NCI-H446 (cell line): ENCODE measurements at places on chromosomes 16 and 17.

- no peak for DNase-seq
Measured at GRCh38 chr16:66705790-66706505, 9.4 kb upstream of the CMTM4 start.

- no peak for DNase-seq
Measured at GRCh38 chr16:27879601-27880247, 183.8 kb downstream of the GSG1L start.

DNA sequence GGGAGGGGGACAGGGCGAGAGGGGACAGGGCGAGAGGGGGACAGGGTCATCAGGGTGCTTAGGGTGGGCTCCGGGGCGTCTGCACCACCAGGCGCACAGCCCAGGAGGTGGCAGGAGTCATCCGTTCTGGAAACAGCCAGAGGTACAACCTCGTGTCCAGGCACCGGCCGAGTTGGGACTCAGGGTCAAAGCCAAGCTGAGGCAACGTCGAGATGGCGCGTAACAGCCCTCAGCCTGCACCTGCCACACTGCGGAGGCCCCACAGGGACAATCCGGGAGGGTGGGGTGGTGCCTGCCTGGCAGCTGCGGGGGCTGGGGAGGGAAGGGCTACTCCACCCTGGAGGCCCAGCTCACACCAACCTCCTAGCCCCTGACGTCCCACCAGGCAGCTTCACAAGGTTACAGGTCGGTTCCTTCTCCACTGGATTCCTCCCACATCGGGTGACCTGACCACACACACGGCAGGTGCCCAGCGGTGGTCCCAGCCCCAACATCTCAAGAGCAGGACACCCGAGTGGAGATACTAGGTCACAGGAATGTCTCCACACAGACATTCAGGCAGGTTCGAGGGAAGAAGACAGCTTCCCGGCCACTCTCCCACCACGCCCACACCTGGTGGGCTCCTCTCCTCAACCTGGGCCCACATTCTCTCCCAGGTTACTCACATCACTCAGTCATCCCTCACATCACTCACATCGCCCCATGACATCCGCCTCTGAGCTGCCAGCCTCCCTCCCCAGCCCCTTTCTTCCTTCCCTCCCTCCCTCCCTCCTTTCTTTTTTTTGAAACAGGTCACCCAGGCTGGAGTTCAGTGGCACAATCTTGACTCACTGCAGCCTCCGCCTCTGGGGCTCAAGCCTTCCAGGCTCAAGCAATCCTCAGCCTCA lies 47.3 kb downstream of the RPH3AL start:
- no peak for DNase-seq

GRCh38 chr16:50440991-50441390 lies 72.2 kb upstream of the BRD7 start:
- DNase-seq, result no peak

- no peak for DNase-seq
Measured at GRCh38 chr17:8018436-8018835, 16.0 kb downstream of the GUCY2D start.

GRCh38 chr17:81002013-81002384 lies 10.4 kb downstream of the CHMP6 start:
- DNase-seq, result no peak

DNA sequence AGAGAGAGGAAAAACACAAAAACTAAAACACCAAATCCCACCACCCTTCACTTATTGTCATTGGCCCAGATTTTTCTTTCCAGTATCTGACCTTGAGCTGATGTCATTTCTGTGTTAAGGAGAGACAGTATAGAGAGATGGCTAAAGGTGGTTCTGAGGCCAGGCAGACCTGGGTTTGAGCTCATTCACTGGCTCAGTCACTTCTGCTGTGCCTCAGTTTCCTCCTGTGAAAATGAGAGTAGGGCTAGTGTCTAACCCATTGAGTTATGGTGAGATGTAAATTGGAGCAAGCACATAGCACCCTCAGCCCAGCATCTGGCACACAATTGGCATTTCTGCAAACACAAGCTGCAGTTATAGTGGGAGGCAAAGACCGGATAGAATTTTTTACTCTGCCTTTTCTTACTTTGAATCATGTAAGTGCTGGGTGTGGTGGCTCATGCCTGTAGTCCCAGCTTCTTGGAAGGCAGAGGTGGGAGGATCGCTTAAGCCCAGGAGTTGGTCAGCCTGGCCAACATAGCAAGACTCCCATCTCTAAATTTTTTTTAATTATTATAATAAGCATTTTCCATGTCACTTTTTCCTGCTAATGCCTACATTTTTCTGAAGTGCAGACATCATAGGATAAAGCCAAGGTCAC lies 6.4 kb upstream of the KIFC3 start:
- DNase-seq, result no peak

GRCh38 chr17:40491486-40491885 lies 9.9 kb downstream of the TNS4 start:
- DNase-seq, result no peak

DNA sequence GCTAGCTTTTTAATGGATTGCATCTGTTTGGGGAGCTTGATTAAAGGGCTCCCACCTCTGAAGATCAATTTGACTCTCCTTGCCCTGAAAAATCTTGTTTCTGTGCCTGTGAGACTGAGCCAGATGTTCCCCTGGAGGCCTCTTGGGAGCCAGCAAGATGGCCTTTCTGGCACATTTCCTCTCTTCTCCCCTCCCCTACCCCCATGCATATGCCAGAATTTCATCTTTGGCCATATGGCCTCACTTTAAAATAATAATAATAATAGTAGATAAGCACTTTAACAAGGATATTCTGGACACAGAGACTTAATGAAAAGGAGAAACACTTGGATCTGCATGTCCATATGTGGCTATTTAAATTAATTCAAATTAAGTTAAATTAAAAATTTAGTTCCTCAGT lies 144.1 kb upstream of the CES5A start:
- no peak for DNase-seq

DNA sequence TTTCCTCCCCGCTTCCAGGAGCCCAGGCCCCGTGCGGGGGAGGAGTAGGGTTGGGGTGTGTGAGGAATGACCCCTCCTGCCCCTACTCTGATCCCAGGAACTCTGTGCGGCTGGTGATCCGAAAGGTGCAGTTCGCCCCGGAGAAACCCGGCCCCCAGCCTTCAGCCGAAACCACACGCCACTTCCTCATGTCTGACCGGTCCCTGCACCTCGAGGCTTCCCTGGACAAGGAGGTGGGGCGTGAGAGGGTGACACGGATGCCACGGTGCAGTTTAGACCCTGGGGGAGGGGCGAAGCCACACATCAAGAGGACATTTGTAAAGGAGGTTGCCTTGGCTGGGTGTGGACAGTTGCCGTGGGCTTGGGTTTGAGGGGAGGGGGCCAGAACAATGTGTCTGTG lies 7.4 kb downstream of the ARRB2 start:
- no peak for DNase-seq

DNA sequence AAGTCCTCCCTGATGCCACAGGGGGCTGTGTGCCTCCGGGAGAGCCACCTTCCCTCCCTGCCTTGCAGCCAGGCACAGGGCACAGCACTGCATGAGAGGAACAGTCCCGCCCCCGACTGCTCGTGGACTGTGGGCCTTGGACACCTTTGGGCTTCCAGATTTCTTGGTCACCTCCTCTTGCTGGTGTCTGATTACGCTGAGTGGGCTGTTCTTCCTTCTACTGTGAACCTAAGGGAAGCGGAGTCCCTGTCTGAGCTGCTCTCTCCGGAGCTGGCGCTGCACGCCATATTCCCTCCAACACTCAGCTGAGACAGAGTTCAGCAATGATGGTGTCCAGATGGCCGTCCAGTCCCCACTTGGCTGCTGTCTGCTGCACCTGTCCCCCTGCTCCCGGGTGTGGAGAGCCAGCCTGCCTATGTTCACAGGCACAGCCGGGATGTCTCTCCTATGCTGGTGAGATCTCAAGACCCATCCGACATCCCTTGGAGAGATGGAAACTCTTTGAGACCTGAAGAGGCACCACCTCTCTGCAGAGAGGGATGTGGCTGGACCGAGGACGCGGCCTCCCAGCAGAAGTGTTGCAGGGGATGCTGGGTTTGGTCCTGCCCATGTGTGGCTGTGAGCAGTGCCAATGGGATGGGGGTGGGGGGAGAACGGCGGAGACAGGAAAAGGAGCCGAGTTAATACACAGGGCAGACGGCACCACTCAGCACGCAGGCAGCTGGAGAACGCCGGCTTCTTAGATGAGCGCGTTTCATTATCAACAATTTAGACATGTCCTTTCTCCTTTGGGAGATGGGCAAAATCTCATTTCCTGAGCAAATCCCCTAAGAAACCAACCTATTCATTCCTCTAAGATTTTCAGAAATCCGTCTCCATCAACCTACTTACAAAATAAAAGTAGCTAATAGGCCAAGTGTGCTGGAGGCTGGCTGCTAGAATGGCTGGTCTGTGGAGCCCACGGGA lies 171.9 kb downstream of the ENGASE start:
- DNase-seq, result peak; percentile 50

DNA sequence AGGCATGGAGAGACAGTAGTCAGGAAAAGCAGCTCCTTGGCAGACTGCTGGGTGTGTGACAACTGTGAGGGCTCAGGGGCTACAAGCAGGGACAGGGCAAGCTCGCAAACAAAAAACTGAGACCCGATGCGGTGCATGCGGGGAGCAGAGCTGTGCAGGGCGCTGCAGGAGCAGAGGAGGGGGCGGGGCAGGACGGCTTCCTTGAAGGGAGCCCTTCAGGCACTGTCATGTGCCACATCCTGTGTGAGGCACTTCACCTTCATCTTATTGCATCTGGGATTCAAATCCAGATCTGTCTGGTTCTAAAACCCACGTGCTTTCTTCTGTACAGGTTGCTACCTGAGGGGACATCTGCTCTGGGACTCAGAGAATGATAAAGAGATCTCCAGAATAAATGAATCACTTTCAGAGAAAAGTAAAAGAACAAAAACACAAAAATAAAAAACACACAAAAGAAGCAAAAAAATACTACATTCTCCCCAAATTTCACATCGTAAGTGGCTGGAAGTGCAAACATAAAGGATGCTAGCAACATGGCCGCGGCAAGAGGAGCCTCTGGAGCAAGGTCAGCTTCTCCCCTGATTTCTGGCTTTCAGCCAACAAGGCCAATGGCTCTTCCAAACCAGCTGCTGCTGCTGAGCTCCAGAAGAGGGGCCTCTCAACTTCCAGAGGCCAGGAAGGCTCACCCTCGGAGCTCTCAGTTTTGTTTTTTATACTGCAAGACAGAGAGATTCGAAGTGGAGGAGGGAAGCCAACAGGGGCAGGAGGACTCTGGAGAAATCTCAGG lies 14.2 kb downstream of the LYRM9 start:
- no peak for DNase-seq

DNA sequence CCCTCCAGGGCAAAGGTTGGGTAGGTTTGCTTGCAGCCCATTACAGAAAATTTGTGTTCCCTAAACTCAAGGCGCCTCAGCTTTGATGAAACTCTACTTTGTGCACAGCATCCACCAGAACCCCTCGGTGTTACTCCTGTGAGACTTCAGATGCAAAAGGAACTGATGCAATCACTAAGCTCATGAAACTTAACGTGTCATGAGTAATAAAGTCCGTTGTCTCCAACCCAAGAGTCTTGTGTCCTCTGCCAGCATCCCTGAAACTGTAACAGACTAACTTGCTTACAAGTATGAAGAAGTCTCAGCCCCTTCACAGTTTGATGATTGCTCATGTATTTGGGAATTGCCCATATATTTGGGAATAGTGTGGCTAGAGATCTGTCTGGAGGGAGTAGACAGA lies 74.8 kb upstream of the MARCHF10 start:
- no peak for DNase-seq

- DNase-seq, result no peak
Measured at GRCh38 chr16:19705843-19706242, 12.2 kb downstream of the KNOP1 start.

GRCh38 chr16:84932681-84933080 lies 78.7 kb downstream of the ZDHHC7 start:
- no peak for DNase-seq

- DNase-seq, result no peak
Measured at GRCh38 chr17:75163074-75163473, 8.8 kb upstream of the JPT1 start.

GRCh38 chr16:64425381-64425780 lies 696.5 kb downstream of the CDH11 start:
- no peak for DNase-seq

DNA sequence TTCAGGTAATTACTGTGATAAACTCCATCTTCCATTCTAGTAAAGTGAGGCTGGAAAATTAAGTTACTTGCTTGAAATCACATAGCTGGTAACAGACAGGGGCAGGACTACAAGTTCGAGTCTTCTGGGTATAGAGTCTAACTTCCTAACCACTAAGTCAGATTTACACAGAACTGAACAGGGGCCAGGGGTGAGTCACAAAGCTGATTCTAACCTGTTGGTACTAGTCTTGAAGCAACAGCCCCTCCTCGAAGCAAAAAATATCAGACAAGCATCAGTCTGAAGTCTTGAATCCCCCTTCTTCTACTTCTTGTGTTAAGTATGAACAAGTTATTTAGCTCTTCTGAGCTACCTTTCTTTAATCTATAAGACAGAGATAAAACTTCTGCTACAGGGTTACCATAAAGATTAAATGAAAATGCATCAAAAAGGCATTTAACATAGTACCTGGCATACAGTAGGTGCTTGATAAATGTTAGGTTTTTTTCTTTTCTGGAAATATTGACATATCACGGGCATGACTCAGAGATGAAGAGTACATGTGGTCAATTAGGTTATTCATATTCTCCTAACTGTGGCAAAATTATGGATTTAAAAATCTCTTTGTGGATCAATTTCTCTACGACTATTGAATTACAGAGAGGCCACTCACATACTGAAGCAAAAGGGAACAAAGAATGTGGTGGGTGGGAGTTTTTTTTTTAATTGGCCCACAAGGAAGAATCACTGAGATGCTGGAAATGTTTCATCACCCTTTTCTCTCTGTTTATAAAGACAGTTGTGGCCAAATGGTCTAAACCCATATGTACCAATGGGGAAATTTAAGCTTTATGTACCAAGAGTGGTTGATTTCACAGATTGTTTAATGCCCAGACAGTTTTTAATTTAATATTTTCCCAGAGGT lies 266.9 kb upstream of the DYNLRB2 start:
- no peak for DNase-seq

DNA sequence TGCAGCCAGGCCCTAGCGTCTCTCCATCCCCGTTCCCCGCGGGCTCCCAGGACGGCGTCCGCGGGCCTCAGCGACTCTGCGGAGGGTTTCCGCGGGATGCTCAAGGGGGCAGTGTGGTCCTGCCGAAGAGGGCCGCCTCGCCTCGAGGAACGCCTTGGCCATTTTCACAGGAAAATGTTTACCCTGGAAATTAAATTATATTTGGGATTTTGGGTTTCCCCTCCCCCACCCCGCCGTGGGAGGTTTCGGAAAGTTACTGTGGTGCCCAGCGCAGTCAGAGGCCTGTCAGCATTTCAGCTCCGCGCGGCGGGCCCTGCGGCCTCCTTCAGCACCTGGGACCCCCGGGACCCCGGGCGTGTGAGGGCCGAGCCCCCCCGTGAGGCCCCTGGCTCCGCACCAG lies 94.5 kb downstream of the PCTP start:
- DNase-seq, result no peak

DNA sequence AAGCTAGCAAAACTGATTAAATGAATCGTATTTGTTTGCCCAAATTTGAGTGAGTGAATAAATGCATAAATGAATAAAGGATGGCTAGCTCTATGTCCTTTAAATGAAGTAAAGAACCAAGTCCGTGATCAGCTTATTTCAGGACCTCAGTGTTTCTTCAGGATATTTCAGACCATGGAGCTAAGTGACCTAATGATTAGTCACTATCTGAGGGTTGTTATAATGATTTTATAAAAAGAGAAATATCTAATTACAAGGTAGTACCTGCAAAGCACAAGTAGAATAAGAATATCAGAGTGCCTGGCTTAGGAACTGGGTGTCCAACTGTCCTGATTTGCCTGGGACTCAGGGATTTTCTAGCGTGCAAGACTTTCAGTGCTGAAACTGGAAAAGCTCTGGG lies 12.5 kb downstream of the KCNJ2 start:
- no peak for DNase-seq
